ENCODE measurements at places on chromosomes 3 and 15.

DNA sequence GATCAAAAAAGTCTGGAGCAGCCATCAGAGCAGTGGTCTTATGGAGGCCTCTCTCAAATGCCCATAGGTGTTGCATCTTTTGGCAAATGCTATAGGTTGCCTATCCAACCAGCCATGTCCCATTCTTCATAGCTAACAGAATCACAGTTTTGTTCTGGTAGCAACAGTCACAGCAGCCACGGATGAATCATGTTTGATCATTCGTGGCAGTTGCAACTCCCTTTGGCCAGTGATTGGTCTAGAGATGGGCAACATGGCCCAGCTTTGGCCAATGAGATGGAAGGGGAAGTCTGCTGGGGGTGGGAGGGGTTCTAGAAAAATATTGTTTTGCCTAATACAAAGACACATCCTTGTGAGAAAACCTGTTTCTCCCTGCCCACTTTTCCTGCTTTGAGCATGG, 50.3 kb upstream of the PPP2R3A start:
- H3K36me3 ChIP-seq, result no peaks in the 10 kb centered on the region

DNA sequence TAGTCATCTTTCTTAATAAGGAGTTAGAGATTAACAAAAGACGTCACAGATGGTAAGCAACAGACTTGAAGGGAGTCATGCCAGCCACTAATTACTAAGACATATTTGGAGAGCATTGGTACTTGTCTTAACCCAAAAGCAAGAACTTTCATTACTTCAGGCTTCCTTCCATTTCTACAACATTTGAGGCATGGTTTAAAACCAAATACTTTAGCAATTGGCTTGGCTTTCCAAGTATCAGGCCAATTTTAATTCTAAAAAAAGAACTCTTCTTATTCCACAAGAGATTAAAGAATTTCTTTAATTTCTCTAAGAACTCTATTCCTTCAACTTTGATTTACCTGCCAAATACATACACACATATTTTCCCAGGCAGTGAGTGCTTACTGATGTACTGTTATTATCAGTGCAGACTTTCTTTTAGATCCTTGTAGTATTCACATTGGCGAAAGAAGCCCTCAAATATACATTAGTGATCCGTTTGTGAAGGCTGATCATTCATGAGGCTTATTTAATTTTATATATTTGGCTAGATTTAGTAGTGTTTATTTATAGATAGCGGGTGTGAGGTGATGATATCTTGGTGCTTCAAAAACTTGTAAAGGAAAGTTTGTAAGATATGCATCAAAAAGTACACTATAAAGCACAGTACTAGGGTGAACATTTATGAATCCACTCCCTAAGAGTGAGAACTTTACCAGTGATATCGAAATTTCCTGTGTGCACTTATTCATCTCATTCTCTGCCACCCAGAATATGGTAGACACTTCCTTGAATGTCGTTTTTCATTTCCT, 229.2 kb downstream of the MFSD1 start:
- no peak for DNase-seq
- no peaks in the 10 kb centered on the region for H3K27me3 ChIP-seq
- no peaks in the 10 kb centered on the region for H3K36me3 ChIP-seq
- no peak overlapping the region for H3K4me3 ChIP-seq
- no peak overlapping the region for H3K27ac ChIP-seq
- H3K4me1 ChIP-seq, result no peaks in the 10 kb centered on the region

- H3K4me3 ChIP-seq, result no peak overlapping the region
- no peaks in the 10 kb centered on the region for H3K36me3 ChIP-seq
- no peak overlapping the region for H3K27ac ChIP-seq
- no peaks in the 10 kb centered on the region for H3K27me3 ChIP-seq
Observed at GRCh38 chr15:94240480-94240879, 9.1 kb downstream of the MCTP2 start.

GRCh38 chr3:111547631-111548030, 5.6 kb downstream of the CD96 start:
- DNase-seq, result no peak
- no peaks in the 10 kb centered on the region for H3K36me3 ChIP-seq
- H3K27me3 ChIP-seq, result no peaks in the 10 kb centered on the region
- no peak overlapping the region for H3K4me3 ChIP-seq
- no peaks in the 10 kb centered on the region for H3K4me1 ChIP-seq

GRCh38 chr3:143693506-143693905, 154.8 kb downstream of the SLC9A9 start:
- H3K27ac ChIP-seq, result no peak overlapping the region
- H3K4me1 ChIP-seq, result no peaks in the 10 kb centered on the region
- DNase-seq, result no peak
- H3K4me3 ChIP-seq, result no peak overlapping the region
- H3K27me3 ChIP-seq, result no peaks in the 10 kb centered on the region

DNA sequence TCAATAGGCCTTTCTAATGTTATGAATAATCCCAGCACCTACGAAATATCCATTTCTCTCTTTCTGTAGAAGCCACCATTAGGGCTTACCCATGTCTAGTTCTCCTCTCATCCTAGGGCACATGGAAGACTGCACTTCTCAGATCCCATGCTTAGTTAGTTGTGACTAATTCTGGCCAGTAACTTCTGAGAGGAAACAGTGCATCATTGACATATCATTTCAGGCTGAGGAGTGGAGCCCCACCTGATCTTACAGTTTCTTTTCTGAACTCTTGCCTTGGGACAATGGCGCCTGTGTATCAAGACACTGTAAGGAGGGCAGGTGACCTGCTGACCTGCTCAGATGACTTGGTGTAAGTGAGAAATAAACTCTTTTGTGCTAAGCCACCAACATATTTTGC, 39.4 kb upstream of the TBL1XR1 start:
- H3K27ac ChIP-seq, result no peak overlapping the region
- DNase-seq, result no peak
- no peaks in the 10 kb centered on the region for H3K36me3 ChIP-seq
- no peaks in the 10 kb centered on the region for H3K4me1 ChIP-seq

DNA sequence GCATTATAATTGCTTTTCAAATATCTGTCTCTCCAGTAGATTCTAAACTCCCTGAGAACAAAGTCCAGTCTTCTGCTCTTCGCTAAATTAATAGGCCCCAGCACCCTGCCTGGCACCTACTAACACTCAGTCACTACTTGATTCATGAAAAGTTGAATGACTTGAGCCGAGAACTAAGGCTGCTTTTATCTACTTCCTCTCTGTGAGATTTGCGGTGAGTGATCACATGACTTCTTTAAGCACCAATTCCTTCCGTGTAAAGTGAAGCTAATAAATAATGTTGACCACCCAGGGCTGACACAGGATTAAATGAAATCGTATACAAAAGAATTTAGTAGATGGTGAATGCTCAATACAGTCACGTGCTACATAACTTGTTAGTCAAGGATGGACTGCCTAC, 44.6 kb upstream of the PGPEP1L start:
- DNase-seq, result no peak
- no peaks in the 10 kb centered on the region for H3K4me1 ChIP-seq
- no peak overlapping the region for H3K27ac ChIP-seq
- no peak overlapping the region for H3K4me3 ChIP-seq

GRCh38 chr3:101340591-101340990, 20.2 kb upstream of the IMPG2 start:
- no peak overlapping the region for H3K27ac ChIP-seq
- H3K27me3 ChIP-seq, result no peaks in the 10 kb centered on the region

GRCh38 chr3:194046995-194047645, 88.8 kb upstream of the HES1 start:
- DNase-seq, result no peak
- no peak overlapping the region for H3K4me3 ChIP-seq
- no peaks in the 10 kb centered on the region for H3K36me3 ChIP-seq
- no peak overlapping the region for H3K27ac ChIP-seq
- no peaks in the 10 kb centered on the region for H3K27me3 ChIP-seq

DNA sequence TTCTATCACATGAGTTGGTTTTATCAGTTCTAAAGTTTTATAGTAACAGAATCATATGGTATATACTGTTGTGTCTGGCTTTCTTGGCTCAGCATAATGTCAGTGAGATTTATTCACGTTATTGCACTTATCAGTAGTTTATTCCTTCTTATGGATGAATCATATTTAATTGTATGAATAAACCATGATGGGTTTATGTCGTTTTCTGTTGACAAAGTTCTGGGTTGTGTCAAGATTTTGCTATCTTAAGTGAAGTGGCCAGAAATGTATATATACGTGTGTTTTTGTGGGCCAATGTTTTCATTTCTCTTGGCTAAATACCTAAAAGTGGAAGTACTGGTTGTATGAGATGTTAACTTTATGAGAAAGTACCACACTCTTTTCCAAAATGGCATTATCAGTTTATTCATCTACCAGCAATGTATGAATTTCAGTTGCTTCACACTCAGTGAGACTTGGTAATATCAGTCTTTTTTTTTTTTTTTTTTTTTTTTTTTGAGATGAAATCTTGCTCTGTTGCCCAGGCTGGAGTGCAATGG, 112.4 kb upstream of the DCBLD2 start:
- H3K4me3 ChIP-seq, result no peak overlapping the region
- DNase-seq, result no peak
- H3K4me1 ChIP-seq, result peaks cover 29% of the 10 kb centered on the region
- H3K27me3 ChIP-seq, result no peaks in the 10 kb centered on the region
- no peaks in the 10 kb centered on the region for H3K36me3 ChIP-seq

DNA sequence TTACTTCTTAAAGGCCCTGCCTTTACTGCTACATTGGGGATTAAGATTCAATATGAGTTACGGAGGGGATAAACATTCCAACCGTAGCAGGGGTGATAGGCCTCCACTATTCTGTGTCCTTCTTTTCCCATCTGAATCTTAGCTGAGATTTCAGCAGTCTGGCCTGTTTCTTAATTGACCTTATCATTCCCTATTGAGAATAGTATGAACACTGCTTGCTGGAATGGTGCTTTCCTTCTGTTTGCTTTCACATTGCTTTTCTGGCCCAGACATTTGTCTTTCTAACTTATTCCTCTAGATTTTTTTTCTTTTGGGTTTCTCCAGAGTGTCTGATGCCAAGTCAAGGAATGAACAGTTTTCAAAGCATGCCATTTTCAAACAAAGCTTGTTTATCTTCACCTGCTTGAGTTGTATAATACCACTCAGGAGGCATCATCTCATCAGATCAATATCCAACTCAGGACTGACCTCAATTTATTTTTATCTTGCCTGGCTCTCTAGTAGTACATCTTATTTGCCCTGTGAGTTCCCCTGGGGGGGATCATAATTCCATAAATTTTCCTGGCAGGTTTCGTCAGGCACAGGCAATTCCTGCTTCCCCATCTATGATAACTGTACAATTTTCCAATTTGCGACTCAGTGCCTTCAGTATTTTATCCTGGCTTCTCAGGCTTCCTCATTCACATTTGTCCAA, 161.1 kb upstream of the STT3B start:
- no peak overlapping the region for H3K4me3 ChIP-seq
- no peaks in the 10 kb centered on the region for H3K36me3 ChIP-seq
- peaks cover 28% of the 10 kb centered on the region for H3K4me1 ChIP-seq
- DNase-seq, result no peak
- H3K27me3 ChIP-seq, result no peaks in the 10 kb centered on the region

GRCh38 chr15:60912984-60913697, 316.0 kb downstream of the RORA start:
- no peak for DNase-seq
- H3K27me3 ChIP-seq, result no peaks in the 10 kb centered on the region
- H3K36me3 ChIP-seq, result no peaks in the 10 kb centered on the region
- H3K4me1 ChIP-seq, result no peaks in the 10 kb centered on the region
- no peak overlapping the region for H3K27ac ChIP-seq

DNA sequence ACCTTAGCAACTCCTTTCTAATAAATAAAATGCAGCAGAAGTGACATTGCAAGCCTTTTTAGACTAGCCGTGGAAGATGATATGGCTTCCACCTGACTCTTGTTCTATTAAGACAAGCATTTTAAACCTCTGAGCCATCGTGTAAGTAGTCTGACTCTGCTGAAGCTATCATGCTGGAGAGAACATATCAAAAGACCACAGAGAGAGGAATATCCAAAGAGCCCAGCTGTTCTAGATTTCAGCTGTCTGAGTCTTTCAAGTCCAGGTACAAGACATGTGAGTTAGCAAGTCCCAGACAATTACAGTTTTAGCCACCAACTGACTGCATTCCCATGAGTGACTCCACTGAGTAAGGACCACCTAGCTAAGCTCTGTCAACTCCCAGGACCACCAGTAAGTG, 517.0 kb upstream of the NAALADL2 start:
- H3K4me3 ChIP-seq, result no peak overlapping the region
- no peaks in the 10 kb centered on the region for H3K4me1 ChIP-seq
- H3K27me3 ChIP-seq, result no peaks in the 10 kb centered on the region
- H3K27ac ChIP-seq, result no peak overlapping the region

DNA sequence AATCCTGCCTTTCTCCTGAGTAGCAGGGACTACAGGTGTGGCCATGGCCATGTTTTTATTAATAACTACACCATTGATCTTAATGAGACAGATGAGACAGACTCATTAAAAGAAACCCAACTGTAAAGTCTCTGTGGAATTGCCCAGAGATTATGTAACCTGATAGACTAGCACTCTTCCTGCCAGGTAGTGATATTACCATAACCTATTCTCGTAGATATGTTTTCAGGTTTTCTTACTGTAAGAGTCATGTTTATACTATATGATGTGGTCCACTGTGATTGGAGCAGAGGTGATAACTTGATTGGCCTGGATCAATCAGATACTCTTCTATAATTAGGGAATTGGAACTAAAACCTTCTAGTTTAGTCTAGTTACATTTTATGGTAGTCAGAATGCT, 93.7 kb downstream of the NFKBIZ start:
- H3K36me3 ChIP-seq, result no peaks in the 10 kb centered on the region
- peaks cover 5% of the 10 kb centered on the region for H3K4me1 ChIP-seq
- no peak overlapping the region for H3K4me3 ChIP-seq
- no peak overlapping the region for H3K27ac ChIP-seq
- no peaks in the 10 kb centered on the region for H3K27me3 ChIP-seq

Measured in tibial artery (tissue), 4 donors.